Testis (tissue), 5 donors: ENCODE measurements at places on chromosomes 6 and 20. TPM values are rescaled to one million over a fixed set of nuclear protein-coding genes. Genes with fewer than 3 reads are reported as not detected.

Gene ZSCAN26
- polyA plus RNA-seq, result 11.4 TPM

Gene SSTR4
- not detected for polyA plus RNA-seq

Gene FAM217A
- 35.3 TPM for polyA plus RNA-seq

Gene GABRR1
- 3.4 TPM for polyA plus RNA-seq

Gene RSPH4A
- polyA plus RNA-seq, result 8.1 TPM

Gene SCRT2
- 0.13 TPM for polyA plus RNA-seq

Gene SNTA1
- 28.0 TPM for polyA plus RNA-seq

Gene WFDC5
- 2.1 TPM for polyA plus RNA-seq

Gene NSFL1C
- polyA plus RNA-seq, result 107 TPM

Gene FAM209B
- polyA plus RNA-seq, result 153 TPM

Gene RWDD2A
- polyA plus RNA-seq, result 18.4 TPM

Gene DEK
- 14.0 TPM for polyA plus RNA-seq

Gene BMP5
- 0.12 TPM for polyA plus RNA-seq

Gene CD109
- 7.0 TPM for polyA plus RNA-seq

Gene DDX43
- 24.5 TPM for polyA plus RNA-seq

Gene PSORS1C1
- polyA plus RNA-seq, result 126 TPM

Gene SIGLEC1
- polyA plus RNA-seq, result 6.6 TPM

Gene SLC2A10
- 4.8 TPM for polyA plus RNA-seq
